ENCODE measurements at places on chromosomes 6 and 20.

DNA sequence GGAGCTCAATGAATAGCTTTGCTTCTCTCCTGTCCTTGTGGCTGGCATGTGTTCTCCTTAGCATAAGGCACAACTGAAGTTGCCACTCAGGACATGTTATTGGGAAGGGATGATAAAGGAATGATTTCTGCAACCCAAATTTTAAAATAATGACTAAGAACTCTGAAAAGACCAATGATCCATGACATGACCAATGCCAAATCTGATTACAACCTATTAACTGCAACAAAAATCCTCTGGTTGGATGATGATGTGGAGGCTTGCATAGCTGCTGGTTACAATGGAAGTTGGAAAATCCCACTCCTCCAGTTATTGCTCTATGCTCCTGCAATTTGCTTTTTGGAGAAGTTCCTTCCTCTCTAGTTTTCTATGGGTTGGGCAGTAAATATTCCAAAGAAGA lies 63.4 kb upstream of the FBXL4 start:
- no peaks in the 10 kb centered on the region for H3K4me1 ChIP-seq
- peaks cover 18% of the 10 kb centered on the region for H3K27me3 ChIP-seq
- no peaks in the 10 kb centered on the region for H3K36me3 ChIP-seq
- H3K4me3 ChIP-seq = no peak overlapping the region
- DNase-seq = no peak
- no peak overlapping the region for H3K27ac ChIP-seq

DNA sequence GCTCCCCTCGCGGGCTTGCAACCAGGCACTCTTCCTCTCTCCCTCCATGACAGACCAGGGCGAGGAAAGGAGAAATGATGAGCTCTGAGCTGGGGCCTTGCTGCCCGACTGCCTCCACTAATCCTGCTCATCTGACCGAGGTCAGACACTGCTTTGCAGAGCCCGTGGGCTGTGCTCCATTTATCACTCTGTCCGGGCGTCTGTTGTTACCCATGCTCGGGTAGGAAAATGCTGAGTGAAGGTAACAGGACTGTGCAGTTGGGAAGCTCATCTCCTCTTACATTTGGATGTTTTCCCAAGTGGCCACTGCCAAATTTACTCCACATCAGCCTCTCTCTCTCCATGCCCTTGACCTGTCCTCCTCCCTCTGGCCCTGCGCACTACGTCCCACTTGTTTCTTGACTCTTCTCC lies 14.6 kb downstream of the RPS6KA2 start:
- H3K4me3 ChIP-seq = no peak overlapping the region
- no peaks in the 10 kb centered on the region for H3K4me1 ChIP-seq
- H3K36me3 ChIP-seq = no peaks in the 10 kb centered on the region
- no peaks in the 10 kb centered on the region for H3K27me3 ChIP-seq
- no peak overlapping the region for H3K27ac ChIP-seq
- DNase-seq = peak; percentile 8

DNA sequence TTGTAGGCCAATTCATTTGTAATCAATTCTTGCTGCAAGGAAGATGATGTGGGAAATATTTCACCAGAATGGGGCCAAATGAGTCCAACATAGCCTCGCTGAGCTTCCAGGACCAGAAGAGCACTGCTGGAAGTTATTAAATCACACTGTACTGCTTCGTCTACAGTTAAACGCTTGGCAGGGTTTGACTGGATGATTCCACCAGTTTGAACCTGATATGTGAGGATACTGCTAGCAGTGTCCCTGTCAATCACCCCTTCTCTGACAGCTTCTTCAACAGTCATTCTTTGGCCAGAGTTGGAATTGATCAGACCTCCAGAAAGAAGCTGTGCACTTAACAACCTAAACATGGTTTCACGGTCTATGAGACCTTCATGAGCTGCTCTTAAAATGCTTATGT lies 34.4 kb downstream of the DST start:
- no peaks in the 10 kb centered on the region for H3K36me3 ChIP-seq
- peaks cover 21% of the 10 kb centered on the region for H3K4me1 ChIP-seq
- no peak overlapping the region for H3K27ac ChIP-seq
- no peak for DNase-seq

GRCh38 chr6:138105880-138106664 lies 1.1 kb downstream of the PERP start:
- H3K27ac ChIP-seq = no peak overlapping the region
- peak overlapping the region; percentile 84 for H3K4me3 ChIP-seq
- peaks cover 42% of the 10 kb centered on the region for H3K27me3 ChIP-seq
- peaks cover 20% of the 10 kb centered on the region for H3K4me1 ChIP-seq

GRCh38 chr6:27726619-27727023 lies 185.6 kb downstream of the OR2B2 start:
- no peaks in the 10 kb centered on the region for H3K4me1 ChIP-seq
- DNase-seq = no peak
- no peak overlapping the region for H3K27ac ChIP-seq
- H3K4me3 ChIP-seq = no peak overlapping the region

GRCh38 chr20:40717343-40717865 lies 28.4 kb upstream of the MAFB start:
- H3K4me1 ChIP-seq = no peaks in the 10 kb centered on the region
- H3K36me3 ChIP-seq = no peaks in the 10 kb centered on the region
- peaks cover 12% of the 10 kb centered on the region for H3K27me3 ChIP-seq
- no peak overlapping the region for H3K4me3 ChIP-seq

DNA sequence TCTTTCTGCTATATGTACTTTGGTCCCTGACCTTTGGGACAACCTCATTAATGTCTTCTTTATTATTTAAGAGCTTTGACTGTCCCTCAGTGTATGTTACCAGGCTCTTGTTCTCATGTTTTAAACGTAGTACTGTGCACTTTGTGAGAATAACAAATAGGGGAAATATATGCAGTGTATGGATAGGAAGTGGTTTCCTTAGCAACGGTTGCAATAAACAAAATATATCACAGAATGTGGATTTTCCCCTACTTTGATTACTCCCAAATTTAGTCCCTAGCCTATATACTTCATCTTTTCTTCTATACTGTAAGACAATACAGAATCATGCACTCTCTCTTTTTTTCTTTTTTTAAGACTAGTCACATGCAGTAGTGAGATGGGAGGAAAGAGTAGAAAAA lies 123.8 kb upstream of the AKIRIN2 start:
- DNase-seq = no peak
- H3K36me3 ChIP-seq = no peaks in the 10 kb centered on the region
- H3K4me1 ChIP-seq = peaks cover 18% of the 10 kb centered on the region
- H3K27ac ChIP-seq = no peak overlapping the region

DNA sequence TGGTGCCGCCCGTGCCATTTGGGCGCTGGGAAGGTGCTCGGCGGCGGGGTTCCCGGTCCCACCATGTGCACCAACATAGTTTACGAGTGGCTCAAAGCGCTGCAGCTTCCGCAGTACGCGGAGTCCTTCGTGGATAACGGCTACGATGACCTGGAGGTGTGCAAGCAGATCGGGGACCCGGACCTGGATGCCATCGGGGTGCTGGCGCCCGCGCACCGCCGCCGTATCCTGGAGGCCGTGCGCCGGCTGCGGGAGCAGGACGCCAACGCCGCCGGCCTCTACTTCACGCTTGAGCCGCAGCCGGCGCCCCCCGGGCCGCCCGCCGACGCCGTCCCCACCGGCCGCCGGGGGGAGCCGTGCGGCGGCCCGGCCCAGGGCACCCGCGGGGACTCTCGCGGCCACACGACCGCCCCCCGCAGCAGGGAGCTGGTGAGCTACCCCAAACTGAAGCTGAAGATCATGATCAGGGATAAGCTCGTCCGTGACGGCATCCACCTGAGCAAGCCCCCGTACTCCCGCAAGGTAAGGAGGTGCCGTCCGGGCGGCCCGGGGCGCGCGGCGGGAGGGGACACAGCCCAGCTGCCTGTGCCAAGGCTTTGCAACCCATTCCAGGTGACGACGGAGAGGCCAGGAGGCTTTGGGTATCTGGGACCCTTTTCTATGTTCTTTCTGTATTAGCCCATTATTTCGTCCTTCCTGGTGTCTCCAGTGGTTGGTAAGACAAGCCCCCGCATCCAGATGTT lies 547 bp downstream of the SAMD5 start:
- H3K4me1 ChIP-seq = peaks cover 17% of the 10 kb centered on the region
- H3K36me3 ChIP-seq = no peaks in the 10 kb centered on the region
- H3K4me3 ChIP-seq = peak overlapping the region; percentile 73
- peak; percentile 36 for DNase-seq

DNA sequence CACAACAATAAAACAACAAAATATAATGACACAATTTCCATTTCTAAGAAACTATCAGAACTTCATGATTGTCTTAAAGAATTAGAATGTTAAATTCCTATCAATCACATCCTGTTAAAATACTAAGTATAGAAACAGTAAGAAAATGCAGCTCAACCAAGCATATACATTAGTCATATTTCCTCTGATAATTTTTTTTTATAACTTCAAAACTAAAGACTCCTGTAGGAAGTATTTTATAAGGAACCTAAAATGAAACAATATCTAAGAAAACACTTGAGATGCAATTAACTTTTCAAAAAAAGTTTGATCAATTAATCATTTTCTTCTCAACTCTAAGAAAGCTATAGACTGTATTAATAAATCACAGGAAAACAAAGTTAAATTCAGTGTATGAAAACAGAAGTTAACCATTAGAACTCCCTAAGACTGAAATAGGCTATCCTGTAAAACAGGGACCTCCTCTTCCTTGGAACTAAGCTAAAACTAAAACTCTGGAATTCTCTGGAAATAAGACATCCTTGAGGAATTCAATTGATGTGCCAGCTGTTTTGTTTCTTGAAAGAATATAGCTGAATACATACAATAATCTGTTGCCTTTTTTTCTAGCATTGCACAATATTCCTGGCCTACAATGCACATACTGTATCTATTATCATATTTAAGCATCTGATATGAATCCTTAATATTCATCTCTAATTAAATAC lies 19.8 kb downstream of the FKBP5 start:
- H3K4me3 ChIP-seq = peak overlapping the region; percentile 73
- peaks cover 57% of the 10 kb centered on the region for H3K4me1 ChIP-seq
- DNase-seq = no peak
- H3K36me3 ChIP-seq = peaks cover 28% of the 10 kb centered on the region
- H3K27ac ChIP-seq = peak overlapping the region; percentile 94

DNA sequence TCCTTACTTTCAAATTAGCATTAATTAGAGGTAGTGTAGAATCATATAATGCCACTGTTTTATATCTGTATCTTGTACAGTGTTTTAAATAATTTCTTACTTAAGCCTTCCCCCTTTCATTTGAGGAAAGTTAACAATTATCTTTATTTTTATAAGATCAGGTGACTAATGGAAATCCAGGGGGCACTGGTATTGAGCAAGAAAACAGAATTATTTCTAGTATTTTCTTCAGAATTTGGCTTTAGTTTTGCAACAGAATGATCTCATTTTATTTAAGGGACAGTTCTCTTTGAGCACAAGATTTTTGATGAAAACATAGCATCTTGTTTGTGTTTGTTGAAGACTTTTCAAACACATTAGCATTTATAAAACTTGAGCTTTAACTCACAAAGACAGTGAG lies 55.9 kb downstream of the RNF217 start:
- no peaks in the 10 kb centered on the region for H3K36me3 ChIP-seq
- peaks cover 5% of the 10 kb centered on the region for H3K4me1 ChIP-seq
- H3K4me3 ChIP-seq = no peak overlapping the region
- H3K27ac ChIP-seq = no peak overlapping the region

- H3K4me3 ChIP-seq = no peak overlapping the region
- no peak overlapping the region for H3K27ac ChIP-seq
- no peak for DNase-seq
- no peaks in the 10 kb centered on the region for H3K36me3 ChIP-seq
- no peaks in the 10 kb centered on the region for H3K27me3 ChIP-seq
- H3K4me1 ChIP-seq = no peaks in the 10 kb centered on the region
Observed at GRCh38 chr20:7237251-7237650, 469.8 kb downstream of the BMP2 start.

- no peaks in the 10 kb centered on the region for H3K27me3 ChIP-seq
- peak overlapping the region; percentile 74 for H3K27ac ChIP-seq
- no peak for DNase-seq
- H3K4me3 ChIP-seq = peak overlapping the region; percentile 32
- peaks cover 62% of the 10 kb centered on the region for H3K4me1 ChIP-seq
Observed at GRCh38 chr6:26309731-26310142, 55.3 kb upstream of the BTN3A2 start.

- no peak for DNase-seq
- no peaks in the 10 kb centered on the region for H3K27me3 ChIP-seq
- no peaks in the 10 kb centered on the region for H3K4me1 ChIP-seq
- H3K36me3 ChIP-seq = no peaks in the 10 kb centered on the region
- no peak overlapping the region for H3K4me3 ChIP-seq
- no peak overlapping the region for H3K27ac ChIP-seq
Observed at GRCh38 chr6:3393836-3394202, 63.0 kb downstream of the SLC22A23 start.

DNA sequence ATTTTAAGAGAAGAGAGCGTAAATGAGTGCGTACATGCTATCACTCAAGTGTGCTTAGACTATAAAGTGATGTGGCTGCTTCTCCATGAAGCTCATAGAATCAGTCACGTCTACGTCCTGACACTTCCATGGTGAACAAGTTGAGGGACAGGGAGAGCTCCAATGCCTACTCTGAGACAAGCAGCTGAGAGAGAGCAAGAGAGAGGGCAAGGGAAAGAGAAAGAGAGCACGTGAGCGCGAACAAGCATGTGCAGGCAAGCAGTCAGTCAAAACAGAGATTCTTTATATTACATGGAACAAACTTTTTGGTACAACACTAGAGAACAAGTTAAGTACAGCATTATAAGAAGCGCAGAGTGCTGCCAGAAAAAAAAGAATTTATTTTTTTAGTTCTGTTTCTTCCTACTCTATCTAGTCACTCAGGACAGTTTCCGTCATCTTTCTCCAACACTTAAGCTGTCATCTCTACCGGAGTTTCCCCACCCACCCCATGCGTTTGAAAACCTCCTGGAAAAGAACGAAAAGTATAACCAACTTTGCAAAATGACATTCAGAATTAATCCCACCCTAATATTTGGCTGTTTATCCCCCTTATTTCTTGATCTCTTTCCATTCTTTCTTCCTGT lies 61.8 kb downstream of the EPB41L2 start:
- DNase-seq = no peak
- no peaks in the 10 kb centered on the region for H3K27me3 ChIP-seq
- H3K36me3 ChIP-seq = no peaks in the 10 kb centered on the region
- H3K4me3 ChIP-seq = no peak overlapping the region
- no peaks in the 10 kb centered on the region for H3K4me1 ChIP-seq

DNA sequence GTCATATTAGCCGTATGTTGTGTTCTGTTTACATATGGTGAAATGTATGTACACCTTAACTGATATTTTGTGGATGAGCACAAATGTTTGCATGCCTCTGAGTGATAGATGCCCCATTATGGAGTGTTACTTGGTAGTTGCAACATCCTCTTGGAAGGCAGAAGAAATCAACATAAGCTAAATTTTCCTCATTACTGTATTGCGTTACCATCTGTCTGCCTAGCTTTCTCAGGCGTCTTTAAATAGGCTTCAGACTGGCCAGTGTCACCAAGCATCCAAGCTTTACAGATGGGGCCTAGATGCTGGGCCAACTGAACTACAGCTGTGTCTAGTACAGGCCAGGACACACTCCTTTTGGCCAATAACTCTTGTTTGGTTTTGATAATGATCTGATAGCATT lies 250.6 kb downstream of the SAMD5 start:
- no peaks in the 10 kb centered on the region for H3K27me3 ChIP-seq
- H3K4me1 ChIP-seq = no peaks in the 10 kb centered on the region
- H3K4me3 ChIP-seq = no peak overlapping the region
- H3K27ac ChIP-seq = no peak overlapping the region
- H3K36me3 ChIP-seq = no peaks in the 10 kb centered on the region
